ENCODE measurements at places on chromosomes 7 and 10.

- DNase-seq, result no peak
Measured at GRCh38 chr7:38775506-38776175, 133.3 kb downstream of the VPS41 start.

GRCh38 chr7:28371846-28372245 lies 40.5 kb upstream of the CREB5 start:
- DNase-seq, result no peak

GRCh38 chr7:42342381-42342780 lies 105.4 kb upstream of the GLI3 start:
- DNase-seq, result no peak

- DNase-seq, result no peak
Measured at GRCh38 chr10:95792211-95792780, 36.3 kb downstream of the ENTPD1 start.

- no peak for DNase-seq
Measured at GRCh38 chr10:71572962-71573361, 146.6 kb downstream of the C10orf105 start.

GRCh38 chr10:129949891-129950291 lies 14.2 kb downstream of the EBF3 start:
- DNase-seq, result no peak

DNA sequence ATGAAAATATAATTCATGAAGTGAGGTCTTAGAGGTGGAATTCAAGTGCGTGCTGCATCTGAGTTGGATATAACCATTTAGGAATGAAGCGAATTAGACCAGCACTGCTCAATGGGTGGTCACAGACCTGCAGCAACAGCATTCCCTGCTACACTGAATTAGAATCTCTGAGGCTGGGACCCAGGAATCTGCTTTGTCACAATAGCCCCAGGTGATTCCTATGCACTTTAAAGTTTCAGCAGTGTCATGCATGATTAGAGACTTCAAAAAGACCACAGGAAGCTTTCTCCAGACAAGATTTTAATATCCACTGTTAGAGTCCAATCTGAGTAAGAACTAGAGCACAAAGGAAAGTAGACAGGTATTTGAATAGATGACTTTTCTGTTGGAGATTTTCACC lies 352.8 kb upstream of the VSTM2A start:
- no peak for DNase-seq

DNA sequence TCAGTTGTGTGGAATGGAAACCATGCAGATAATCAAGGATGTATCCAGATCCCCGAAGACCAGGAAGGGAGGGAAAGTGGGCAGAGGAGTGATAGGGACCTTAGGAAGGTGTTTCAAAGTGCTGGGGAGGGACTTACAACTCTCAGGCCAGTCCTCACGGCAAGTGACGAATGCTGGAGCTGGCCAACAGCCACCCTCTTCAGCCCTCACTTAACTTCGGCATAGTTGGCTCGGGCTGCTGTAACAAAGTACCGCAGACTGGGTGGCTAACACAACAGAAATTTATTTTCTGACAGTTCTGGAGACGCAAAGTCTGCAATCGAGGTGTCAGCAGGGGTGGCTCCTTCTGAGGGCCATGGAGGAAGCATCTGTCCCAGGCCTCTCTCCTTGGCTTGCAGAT lies 265.9 kb upstream of the YAE1 start:
- DNase-seq, result no peak

- no peak for DNase-seq
Measured at GRCh38 chr10:17736223-17736622, 15.8 kb upstream of the TMEM236 start.

- no peak for DNase-seq
Measured at GRCh38 chr10:123665491-123666286, 466 bp upstream of the GPR26 start.

DNA sequence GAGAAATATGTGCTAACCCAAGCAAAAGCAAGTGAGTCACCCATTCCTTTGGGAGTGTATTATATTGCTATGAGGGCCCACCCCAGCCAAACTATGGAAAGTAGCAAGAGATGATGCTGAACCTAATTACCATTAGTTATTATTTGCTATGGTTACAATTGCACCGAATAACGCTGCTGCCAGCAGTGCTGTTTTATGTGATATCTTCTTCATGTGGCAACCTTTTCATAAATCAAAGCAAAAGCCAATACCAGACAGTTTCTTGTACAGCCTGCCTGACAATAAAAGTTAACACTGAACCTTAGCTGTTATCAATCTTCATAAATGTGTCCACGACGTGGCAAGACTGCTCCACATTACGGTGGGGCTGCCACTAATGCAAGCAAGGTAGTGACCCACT lies 241.7 kb upstream of the PLXNA4 start:
- no peak for DNase-seq

DNA sequence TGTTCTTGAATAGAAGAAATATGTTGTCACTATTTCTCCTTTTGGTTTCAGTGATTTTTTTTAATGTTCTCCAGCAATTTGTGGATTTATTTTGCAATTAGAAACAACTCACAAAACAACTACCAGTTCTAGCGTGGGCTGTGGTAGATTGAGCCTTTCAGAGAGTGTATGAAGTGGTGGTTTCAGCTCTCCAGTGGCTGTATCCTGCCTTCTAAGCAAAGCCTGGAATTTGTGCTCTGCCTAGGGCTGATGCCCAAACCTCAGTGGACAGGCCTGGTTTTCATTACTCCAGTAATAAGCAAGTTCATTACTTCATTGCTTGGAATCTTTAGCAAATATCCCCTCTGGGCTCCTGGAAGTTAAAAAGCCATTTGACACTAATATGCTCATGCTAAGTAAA lies 35.9 kb downstream of the APBB1IP start:
- DNase-seq, result no peak

DNA sequence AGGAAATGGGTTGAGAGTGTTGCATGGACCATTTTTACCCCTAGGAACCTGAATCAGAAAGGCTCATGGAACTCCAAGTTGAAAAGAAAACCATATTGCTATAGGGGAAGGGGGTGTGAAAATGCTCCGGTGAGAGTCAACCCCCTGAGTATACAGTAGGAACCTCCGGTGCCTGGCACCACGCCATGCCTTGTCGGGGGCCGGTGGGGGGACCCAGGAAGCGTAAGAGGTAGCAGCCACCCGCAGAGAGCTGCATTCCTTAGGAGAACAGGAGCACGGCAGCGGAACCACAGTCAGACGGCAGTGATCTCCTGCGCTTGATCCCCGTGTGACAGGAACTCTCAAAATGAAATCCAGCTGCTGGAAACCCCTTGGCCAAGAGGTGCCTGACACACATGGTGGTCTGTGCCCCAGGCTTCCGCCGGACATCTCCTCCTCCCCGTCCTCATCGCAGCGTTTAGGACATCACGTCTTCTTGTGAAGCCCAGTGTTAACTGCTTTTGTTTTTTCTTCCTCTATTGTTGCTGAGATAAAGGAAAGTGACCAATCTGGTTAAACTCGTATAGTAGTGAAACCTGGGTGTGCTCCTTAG lies 186.8 kb downstream of the CELF2 start:
- DNase-seq, result no peak

- no peak for DNase-seq
Measured at GRCh38 chr7:88396295-88396947, 89.7 kb upstream of the STEAP4 start.

All from naive thymus-derived CD4-positive, alpha-beta T cell (primary cell).